ENCODE measurements at places on chromosomes 3 and 15.

GRCh38 chr3:119349354-119350041 lies 55.3 kb downstream of the ARHGAP31 start:
- no peak for DNase-seq

DNA sequence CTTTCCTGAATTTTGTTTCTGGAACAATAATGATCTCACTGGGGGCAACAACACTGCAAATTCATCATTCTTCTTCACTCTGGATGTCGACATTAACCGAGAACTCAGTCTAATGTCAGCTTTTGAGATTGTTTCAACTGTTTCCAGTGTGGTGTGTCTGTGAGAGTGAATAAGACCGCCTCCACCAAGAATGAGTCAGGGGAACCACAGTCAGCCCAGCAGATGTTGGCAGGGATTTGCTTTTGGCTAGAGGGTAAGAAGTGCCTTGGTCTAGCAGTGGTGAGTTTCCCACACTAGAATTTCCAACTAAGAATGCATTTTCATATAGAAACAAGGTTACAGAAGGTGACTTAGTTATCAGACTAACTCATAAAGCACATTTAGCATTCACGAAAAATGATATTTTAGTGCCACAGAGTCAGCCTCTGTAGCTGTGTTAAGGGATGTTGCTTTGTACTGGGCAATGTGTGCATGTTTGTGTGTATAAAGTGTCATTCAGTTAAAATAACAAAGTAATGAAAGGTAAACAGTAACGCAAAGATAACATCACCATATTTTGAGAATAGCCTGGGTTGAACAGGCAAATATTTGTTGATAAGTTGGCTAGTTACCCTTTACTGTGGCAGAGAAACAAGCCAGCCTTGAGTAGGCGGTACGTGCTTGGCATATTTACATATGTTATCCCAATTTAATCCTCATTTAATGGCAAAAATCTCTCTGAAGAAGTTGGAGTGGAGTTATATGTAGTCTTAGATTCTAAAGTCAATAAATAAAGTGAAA lies 33.8 kb downstream of the DRD3 start:
- DNase-seq = no peak

GRCh38 chr15:78938658-78939488 lies 6.0 kb downstream of the CTSH start:
- DNase-seq = no peak

DNA sequence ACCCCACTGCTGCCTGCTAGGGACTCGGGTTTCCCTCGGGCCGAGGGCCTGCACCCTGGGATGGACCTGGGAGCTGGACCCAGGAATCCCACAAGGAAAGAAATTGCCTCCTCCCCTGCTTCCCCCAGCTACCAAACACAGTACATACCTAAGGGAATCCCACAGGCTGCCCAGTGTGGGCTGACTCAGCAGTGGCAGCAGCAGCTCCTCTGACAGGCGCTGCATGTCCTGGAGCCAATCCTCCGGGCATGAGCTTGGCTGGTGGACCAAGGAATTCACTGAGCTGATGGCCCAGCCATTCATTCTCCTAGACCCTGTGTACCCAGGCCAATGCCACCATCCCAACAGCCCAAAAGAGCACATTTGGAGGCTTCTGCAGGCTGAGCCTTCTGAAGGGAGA lies 9.5 kb upstream of the LTK start:
- no peak for DNase-seq

DNA sequence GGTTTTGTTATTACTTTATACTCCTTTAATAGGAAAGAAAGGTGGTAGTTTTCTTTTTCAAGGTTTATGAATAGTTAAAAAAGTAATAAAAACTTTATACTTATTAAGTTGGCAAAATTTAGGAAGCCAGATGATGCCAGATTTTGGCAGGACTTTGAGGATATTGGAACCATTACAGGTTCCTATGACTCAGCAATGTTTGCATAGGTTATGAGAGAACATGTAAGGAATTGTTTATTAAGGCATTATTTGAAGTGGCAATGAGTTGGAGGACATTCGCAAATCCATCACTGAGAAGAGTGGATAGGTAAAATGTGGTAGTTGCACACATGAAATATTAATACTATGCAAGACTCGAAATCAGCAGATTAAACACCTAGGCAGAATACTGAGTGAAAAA lies 29.9 kb downstream of the CDAN1 start:
- DNase-seq = no peak
